ENCODE measurements at places on chromosomes 1 and 21. TPM values are rescaled to one million over a fixed set of nuclear protein-coding genes. Genes with fewer than 3 reads are reported as not detected.

DNA sequence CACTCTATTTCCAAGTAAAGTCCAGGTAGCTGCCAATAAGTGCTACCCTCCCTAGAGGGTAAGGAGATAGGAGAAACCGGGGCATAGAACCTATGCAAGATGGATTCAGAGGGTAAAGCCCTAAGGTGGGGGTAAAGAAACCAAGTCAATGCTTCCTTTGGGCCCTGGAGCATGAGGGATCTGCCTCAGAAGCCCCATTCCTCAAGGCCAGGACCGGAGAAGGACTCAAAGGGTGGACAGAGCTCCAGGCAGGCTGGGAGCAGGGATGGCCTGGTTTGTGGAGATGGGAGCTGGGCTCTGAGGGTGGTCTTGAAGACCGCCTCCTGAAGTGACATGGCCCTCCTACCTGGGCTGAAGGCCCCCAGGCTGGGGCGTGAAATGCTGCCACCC is 3.9 kb downstream of the EPHA2 start:
- H3K27me3 ChIP-seq, result no peaks in the 10 kb centered on the region
- H3K27ac ChIP-seq, result no peak overlapping the region
- peak overlapping the region; percentile 72 for H3K4me3 ChIP-seq
- H3K36me3 ChIP-seq, result peaks cover 14% of the 10 kb centered on the region
- peaks cover 65% of the 10 kb centered on the region for H3K4me1 ChIP-seq
- DNase-seq, result no peak

Gene PRAMEF25
- total RNA-seq, result not detected

GRCh38 chr1:208934933-208935332 is 648.6 kb upstream of the CAMK1G start:
- no peak overlapping the region for H3K27ac ChIP-seq
- no peaks in the 10 kb centered on the region for H3K27me3 ChIP-seq
- H3K4me1 ChIP-seq, result no peaks in the 10 kb centered on the region
- no peak overlapping the region for H3K4me3 ChIP-seq
- DNase-seq, result peak; percentile 39
- H3K36me3 ChIP-seq, result no peaks in the 10 kb centered on the region

DNA sequence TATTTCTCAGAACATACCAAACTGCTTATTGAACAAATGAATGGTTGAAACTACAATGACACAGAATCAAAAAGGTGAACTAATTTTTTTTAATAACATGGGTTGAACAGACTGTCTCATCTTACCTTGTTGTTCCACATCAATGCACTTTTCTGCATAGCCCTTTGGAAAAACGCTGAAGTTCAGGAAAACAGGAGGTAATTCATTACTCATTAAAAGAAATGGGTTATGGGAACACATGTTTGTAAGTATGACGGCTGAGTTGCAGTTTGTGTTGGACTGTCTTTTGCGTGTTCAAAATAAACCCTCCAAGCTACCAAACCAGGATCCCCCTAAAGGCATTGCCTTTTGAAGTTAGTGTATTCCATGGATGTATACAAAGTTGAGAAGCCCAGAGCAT is 514.9 kb upstream of the PKN2 start:
- DNase-seq, result no peak
- no peak overlapping the region for H3K27ac ChIP-seq
- no peaks in the 10 kb centered on the region for H3K36me3 ChIP-seq
- no peaks in the 10 kb centered on the region for H3K27me3 ChIP-seq
- no peak overlapping the region for H3K4me3 ChIP-seq

DNA sequence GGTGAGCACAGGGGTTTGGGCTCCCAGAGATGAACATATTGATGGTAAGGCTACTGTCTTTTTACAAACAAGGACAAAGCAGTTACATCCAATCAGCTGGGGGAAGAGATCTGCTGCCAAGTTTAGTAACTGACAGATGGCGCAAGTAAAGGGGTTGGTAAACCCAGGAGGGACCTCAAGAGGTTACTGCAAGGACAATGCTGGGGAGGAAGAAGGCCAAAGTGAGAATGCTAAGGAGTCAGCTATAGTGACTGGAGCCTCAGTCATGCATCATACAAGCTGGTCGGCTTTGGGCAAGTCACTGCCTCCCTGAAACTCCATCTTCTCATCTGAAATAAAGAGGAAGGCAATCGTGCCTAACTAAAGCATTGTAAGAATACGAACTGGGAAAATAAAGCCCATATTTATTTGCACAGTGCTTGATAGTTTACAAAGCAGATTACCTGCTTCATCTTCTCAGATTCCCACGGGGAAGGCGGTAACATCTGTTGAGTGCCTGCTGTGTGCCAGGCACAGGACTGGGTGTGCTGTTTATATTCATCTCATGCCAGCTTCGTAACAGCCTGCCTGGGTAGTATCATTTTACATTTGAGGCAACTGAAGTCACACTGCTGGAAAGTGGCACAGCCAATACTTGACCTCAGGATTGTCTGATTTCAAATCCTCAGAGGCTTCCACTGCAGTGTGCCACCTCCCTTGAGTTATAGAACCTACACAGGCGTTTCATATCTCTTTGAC is 114.8 kb downstream of the BEND5 start:
- no peak overlapping the region for H3K4me3 ChIP-seq
- H3K27me3 ChIP-seq, result no peaks in the 10 kb centered on the region
- H3K4me1 ChIP-seq, result no peaks in the 10 kb centered on the region
- no peak for DNase-seq

DNA sequence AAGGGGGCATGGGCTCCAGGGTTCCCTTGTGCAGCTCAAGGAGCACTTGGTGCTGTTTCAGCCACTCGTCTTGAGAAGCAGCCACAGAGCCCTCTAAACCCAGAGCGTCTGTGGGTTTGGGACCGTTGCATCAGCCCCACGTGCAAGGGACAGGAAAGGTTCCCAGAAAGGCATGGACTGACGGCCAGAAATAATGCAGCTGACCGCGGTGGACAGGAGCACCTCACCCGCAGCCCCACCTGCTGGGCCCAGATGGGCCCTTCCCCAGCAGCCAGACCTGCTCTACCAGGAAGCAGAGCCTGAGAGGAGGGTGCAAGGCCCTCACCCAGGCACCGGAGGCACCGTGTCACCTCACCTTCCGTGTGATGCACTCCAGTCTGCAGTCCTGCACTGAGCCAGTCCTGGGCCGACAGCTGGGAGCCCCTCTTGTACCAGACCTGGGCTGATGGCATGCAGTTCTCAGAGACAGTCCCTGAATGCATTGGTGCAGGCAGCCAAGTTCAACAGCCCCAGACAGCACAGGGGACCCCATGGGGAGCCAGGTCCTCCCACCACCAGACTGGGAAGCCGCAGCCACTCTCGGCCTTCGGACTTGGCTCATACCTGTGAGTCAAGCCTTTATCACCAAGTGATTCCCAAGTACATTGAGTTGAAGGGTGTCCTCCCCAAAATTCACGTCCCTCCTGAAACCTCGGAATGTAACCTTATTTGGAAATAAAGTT is 4.8 kb upstream of the TFF3 start:
- no peaks in the 10 kb centered on the region for H3K27me3 ChIP-seq
- no peak overlapping the region for H3K27ac ChIP-seq
- no peak for DNase-seq
- H3K36me3 ChIP-seq, result no peaks in the 10 kb centered on the region

DNA sequence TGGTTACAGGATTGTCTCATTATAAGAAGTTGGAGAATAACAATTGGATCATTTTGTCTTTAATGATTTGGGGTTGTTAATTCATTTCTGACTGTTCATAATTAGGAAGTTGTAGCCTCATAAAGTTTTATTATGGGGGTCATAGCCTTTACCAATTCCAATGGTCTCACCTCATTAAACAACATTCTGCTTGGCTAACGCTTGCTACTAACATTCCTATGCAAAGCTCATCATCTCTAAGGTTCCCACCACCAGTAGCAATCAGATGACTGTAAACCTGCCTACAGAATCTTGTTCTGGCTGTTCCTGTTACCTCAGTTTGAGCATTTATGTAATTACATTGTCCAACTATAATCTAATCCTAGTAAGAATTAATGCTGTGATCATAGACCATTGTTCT is 60.2 kb downstream of the ODF2L start:
- no peak overlapping the region for H3K4me3 ChIP-seq
- no peaks in the 10 kb centered on the region for H3K4me1 ChIP-seq
- no peaks in the 10 kb centered on the region for H3K27me3 ChIP-seq
- H3K27ac ChIP-seq, result no peak overlapping the region
- DNase-seq, result no peak

Gene MRPL37
- total RNA-seq, result 62.1 TPM

Gene GJA9
- not detected for total RNA-seq

DNA sequence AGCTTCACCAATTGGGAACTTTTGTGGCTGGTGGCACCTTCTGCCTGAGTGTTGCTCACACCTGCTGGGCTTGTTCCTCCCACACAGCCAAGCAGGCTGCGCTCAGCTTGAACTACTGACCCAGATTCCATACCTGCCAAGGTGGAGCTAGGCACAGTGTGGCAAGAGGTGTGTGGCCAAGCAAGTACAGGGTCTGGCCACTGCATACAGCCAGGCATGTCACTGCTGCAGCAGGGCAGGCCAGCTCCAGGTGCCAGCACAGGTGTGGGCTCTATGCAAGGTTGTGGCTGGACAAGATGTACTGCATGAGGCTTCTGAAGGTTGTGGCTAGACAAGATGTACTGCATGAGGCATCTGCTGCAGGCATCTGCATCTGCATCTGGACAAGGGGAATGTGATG is 1254.8 kb downstream of the AMY1C start:
- H3K27me3 ChIP-seq, result no peaks in the 10 kb centered on the region
- no peaks in the 10 kb centered on the region for H3K4me1 ChIP-seq
- H3K36me3 ChIP-seq, result no peaks in the 10 kb centered on the region
- H3K4me3 ChIP-seq, result no peak overlapping the region
- no peak for DNase-seq
- no peak overlapping the region for H3K27ac ChIP-seq

GRCh38 chr1:205832326-205832751 is 17.6 kb downstream of the PM20D1 start:
- H3K36me3 ChIP-seq, result no peaks in the 10 kb centered on the region
- H3K27me3 ChIP-seq, result no peaks in the 10 kb centered on the region
- H3K27ac ChIP-seq, result no peak overlapping the region
- no peak overlapping the region for H3K4me3 ChIP-seq
- DNase-seq, result no peak

- H3K4me1 ChIP-seq, result peaks cover 9% of the 10 kb centered on the region
- H3K27me3 ChIP-seq, result no peaks in the 10 kb centered on the region
- H3K36me3 ChIP-seq, result no peaks in the 10 kb centered on the region
- no peak for DNase-seq
- no peak overlapping the region for H3K4me3 ChIP-seq
Measured at GRCh38 chr21:41677671-41678015, 89.2 kb downstream of the RIPK4 start.

DNA sequence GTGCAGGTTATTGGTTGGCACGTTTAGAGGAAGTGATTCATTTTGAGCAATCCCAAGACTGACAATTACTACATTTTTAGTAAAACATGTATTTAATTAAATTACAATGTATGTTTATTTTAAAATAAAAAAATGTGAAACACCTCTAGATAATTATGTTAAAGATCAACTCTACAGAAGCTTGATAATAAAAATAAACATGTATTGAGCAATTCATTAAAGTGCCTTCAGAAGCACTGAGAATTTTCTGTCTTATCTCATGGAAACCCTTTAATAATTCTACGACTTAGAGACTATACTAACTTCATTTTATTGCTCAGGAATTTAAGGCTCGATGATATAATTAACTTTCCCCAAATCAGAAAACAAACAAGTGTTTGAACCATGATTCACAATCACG is 208.0 kb upstream of the BRINP3 start:
- no peaks in the 10 kb centered on the region for H3K27me3 ChIP-seq
- no peaks in the 10 kb centered on the region for H3K36me3 ChIP-seq
- DNase-seq, result no peak
- H3K4me1 ChIP-seq, result peaks cover 9% of the 10 kb centered on the region

Gene OLFM3
- 0.26 TPM for total RNA-seq

- no peaks in the 10 kb centered on the region for H3K4me1 ChIP-seq
- no peak overlapping the region for H3K27ac ChIP-seq
- no peak overlapping the region for H3K4me3 ChIP-seq
- no peak for DNase-seq
Measured at GRCh38 chr1:116679828-116680628, 12.5 kb upstream of the IGSF3 start.

GRCh38 chr1:3995141-3995780 is 95.2 kb upstream of the C1orf174 start:
- H3K27me3 ChIP-seq, result no peaks in the 10 kb centered on the region
- DNase-seq, result no peak
- no peak overlapping the region for H3K4me3 ChIP-seq
- H3K4me1 ChIP-seq, result no peaks in the 10 kb centered on the region
- no peak overlapping the region for H3K27ac ChIP-seq

DNA sequence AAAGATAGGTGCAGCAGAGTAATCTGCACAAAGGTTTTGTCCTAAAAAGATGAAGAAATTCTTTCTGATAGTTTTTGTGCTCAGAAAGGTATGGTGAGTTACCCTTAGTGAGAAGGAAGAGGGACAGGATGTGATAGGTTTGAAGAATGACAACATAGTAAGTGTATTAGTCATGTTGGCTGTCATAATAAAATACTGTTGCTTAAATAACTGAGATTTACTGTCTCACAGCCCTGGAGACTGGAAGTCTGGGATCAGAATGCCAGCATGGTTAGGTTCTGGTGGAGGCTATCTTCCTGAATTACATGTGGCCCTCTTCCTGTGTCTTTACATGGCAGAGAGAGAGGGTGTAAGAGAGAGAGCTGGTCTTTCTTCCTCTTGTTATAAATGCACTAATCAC is 965.2 kb downstream of the TTLL7 start:
- H3K27me3 ChIP-seq, result no peaks in the 10 kb centered on the region
- H3K27ac ChIP-seq, result no peak overlapping the region
- H3K4me3 ChIP-seq, result no peak overlapping the region
- no peaks in the 10 kb centered on the region for H3K36me3 ChIP-seq
- no peaks in the 10 kb centered on the region for H3K4me1 ChIP-seq

Measured in esophagus muscularis mucosa (tissue), 4 donors.